ENCODE measurements at places on chromosomes 5 and 9.
A peak's percentile ranks its signal among the peaks of the same experiment; 100 is the strongest.

DNA sequence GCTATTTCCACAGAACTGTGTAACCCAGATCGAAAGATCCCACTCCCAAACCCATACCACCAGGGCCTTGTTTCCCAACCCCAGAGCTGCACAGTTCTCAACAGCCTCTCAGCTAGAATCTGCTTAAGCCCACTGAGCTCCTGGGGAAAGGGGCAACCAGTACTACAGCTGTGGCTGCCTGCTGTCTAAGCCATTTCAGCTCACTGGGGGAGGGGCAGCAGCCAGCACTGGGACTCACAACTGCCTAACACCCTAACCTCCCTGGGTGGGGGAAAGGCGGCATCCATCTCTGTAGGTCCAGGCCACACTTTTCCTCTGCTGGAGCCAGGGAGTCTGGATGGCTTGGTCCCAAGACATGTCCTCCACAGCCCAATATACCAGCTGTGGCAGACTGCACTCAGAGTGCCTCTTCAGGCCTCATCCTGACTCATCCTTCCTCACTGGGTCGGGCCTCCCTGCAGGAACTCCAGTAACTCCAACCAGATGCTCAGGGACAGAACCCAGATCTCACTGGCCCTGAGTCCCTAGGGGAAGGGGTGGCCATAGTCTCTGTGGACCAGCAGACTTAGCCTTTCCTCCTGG is 241.4 kb downstream of the HINT1 start:
- peak; percentile 55 for DNase-seq

DNA sequence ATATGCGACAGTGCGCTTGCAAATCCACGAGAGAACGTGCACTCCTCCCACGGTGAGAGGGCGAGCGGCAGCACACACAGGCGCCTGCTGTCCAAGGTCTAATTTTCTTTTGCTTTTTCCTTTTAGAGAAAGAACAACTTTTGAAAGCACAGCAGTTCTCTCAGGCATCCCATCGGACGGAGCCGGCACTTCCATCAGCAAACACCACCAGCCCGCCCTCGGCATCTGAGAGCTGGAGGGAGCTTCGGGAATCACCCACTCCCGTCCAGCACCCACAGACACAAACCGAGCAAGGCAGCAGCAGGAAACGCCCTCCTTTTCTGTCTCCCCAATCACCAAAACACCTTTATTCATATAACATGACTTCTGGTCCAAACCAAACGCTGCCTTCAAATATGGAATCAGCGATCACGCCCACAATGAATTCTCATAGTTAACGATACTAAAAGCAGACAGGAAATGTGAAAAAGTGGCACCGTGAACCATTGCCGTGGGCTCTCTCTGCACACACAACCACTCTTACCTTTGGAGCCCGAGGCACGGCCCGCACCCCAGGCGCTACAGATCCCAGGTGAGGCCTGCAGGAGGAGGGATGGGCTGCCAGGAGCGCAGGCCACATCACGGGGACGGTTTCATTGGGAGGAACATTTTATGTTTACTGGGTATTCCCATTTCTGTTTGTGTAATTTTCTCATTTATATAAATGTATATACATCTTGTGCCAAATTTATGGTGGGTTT is 14.2 kb downstream of the LPCAT1 start:
- DNase-seq, result no peak

- DNase-seq, result no peak
These were observed 206.6 kb downstream of the SPOCK1 start for GRCh38 chr5:137292461-137293027.

DNA sequence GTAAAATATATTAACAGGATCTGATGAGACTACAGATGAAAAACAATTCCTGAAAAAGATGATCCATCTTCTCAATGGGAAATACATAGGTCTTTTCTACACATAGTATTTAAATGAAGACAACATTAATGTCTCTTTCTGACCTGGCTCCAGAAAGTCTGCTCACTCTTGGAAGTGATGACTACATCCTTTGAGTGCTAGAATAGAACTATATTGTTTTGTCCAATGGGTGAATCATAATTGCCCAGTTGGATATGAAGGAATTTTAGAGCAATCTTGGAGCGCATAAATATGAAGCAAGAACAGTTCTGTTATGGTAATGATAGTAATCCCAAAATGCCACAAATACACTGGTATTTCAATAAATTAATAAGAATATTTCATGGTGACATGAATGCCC is 322.1 kb downstream of the DEPDC1B start:
- DNase-seq, result peak; percentile 71

DNA sequence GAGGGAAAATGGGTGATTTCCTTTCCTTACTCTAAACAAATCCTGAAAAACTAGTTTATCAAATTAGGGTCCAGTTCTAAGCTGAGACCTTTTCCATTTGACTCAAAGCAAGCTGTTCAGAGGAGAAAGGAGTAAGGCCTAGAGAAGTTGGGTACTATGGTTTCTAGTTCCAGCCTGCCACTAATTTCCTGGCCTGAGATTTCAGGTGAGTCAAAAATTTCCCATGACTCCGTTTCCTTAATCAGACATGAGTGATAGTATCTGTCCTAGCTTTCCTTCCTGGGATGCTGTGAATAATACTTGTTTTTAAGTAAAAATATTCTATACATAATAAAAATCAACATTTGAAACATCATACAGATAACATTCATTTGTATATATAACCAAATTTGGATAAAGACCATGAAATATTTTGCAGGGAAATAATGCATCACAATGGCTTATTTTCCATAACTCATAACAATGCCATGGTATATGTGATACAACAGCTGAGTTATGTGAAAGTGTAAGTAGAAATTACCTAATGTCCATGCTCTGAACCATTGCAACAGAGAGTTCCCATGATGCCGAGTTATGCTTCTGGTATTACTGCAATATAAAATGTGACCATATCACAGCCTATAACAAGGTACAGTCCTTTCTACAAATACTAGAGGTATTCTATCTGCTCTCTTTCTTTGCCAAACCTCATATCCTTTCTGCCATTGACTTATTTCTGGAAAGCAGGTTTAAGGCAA is 142.7 kb downstream of the MLLT3 start:
- no peak for DNase-seq

- DNase-seq, result no peak
These were observed 150.4 kb downstream of the RGS3 start for GRCh38 chr9:113613815-113614413.

DNA sequence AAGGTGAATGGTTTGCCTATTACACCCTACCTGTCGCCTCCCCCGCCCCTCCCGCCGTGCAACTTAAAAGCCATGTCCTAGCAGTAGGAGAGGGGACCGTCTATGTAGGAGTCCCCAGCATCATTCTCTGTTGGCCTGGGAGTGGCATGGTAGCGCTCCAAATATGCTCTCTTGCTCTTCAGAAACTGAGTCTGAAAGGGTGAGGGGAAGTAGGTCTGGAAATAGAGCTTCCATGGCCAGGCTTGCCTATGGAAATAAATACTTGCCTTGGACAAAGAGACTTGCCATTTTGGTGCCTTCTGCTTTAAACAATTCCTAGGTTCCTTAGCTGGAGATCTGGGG is 1.4 kb downstream of the RGS7BP start:
- no peak for DNase-seq

GRCh38 chr5:108090946-108091345 is 291.0 kb downstream of the FBXL17 start:
- DNase-seq, result no peak

DNA sequence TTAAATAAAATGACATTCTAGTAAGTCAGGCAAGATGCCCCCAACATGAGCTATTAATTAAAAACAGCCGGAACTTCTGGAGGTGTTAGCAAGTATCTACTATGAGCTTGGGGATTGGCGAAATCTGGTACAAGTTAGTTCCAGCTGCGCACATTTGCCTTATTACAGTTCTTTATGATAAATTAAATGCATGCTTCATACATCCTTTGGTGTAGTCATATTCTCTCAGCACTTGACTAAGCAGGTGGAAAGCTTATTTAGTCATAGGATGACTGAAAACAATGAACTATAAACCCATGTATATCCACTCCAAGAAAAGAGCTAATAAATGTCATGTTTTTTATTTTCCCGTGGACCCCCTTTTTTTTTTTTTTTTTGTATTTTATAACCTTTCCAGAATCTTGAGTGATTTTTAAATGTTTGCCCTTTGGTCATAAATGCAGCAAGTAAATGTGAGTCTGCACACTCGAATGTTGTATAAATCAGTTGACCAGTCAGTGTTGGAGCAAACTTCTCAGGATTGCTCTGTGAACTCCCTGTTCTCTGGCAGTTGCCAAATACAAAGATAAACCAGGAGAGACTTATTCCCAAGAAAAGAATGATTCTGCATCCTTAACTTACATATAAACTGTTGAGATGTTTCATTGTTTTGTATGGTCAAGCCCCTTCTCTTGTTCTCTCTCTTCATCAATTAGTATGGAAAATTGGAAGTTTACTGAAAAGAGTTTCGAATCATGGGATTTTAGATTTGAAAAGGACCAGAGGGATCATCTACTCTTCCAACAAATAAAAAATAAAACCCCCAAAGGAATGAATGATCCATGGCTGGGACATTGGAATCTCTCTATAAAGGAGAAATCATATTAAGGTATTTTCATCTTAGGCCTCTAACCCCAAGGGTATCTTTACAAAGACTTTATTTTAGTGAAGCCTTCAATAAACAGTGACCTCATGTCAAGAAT is 38.3 kb downstream of the PIK3R1 start:
- DNase-seq, result peak; percentile 54

DNA sequence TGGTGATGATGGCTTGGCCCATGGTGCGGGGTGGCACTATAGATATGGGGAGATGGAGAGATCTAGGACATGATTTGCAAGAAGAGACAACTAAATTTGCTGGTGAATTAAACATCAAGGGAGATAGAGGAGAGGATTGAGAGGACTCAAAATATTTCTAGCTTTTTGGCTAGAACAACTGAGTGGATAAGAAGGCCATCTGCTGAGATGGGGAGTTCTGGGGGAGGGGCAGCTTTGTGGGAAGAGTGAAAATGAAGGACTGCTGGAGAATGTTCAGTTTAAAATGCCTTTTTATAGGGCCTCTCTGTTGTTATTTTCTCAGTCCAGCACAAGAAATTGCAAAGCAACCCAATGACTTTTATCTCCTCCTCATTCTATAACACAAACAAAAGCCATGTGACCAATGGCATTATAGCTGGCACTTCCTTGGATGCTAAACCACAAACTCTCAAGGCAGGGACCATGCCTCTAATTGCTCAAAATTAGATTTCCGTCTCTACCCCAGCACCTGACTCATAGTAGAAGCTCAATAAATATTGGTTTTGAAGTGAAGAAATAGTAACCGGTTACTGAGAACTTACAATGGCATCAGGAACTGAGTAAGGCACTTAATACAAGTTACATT is 29.8 kb downstream of the JAKMIP2 start:
- no peak for DNase-seq

DNA sequence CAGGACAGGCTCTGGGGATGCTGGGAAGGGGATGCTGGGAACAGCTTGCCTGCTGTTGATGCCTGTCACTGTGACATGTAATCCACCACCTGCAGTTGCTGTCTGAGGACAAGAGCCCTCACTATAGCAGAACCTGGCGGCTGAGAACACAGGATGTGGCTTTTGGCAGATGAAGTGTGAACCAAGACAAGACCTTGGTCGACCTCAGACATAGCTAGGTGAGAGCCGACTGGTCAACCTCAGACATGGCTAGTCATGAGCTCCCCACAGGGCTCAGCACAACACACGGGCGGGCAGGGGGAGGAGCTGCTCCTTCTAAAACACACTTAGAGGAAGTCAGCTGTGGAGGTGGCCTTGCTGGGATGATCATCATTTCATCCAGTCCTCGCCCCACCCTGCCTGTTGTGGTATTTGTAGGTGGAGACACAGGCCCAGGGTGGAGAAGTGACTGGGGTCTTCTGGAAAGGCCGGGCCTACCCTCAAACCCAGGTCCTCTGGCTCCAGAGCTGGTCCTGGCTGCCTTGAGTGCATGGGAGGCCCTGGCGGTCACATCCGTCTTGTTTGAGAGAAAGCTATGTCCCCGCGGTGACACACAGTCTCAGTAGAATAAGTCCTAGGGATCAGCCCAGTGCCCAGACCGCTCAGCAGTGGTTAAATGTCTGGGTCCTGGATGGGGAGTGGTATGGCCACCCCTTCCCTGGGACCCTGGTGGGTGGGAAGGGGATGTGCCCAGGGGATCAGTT is 6.1 kb downstream of the SUSD3 start:
- DNase-seq, result peak; percentile 27

DNA sequence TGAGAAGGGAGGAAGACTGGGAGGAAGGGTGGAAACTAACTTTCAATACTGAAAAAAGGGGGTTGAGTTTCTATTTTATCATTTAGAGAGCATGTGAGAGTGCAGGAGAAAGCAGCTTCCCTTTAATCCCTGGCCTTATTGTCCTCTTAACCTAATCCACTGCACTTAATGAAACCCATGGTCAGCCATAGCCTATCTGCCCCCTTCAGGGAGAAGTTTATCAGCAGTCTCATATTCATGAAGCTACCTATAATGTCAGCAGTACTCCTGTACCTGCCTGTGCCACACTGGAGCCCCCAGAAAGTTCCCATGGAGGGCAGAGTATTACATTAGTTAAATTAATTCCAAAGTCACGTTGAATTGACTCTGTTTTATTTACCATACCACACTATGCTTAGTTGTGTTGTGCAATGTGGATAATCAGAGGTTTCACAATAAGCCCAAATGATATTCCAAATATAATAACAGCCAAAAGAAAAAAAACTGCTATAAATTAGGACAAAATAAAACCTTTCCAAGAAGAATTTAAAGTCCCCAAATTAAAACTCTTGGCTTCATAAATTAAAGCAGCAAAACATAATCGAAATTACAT is 62.9 kb downstream of the MUSK start:
- no peak for DNase-seq

- DNase-seq, result no peak
These were observed 454.4 kb downstream of the NR2F1-AS1 start for GRCh38 chr5:93126634-93127033.

DNA sequence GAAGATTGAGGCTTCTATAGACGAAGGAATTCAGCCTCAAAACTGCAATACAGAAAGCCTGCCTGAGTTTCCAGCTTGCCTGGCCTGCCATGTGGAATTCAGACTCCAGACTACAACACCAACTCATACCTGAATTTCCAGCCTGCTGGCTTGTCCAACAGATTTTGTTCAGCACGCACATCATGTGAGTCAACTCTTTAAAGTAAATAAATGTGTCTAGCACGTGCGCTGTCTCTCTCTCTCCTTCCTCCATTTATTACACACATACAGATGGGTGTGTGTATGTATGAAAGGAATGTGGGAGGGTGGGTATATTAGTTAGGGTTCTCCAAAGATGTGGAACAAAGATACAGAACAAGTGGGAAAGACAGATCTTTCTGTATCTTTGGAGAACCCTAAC is 82.4 kb upstream of the TAS2R1 start:
- peak; percentile 93 for DNase-seq

- DNase-seq, result no peak
These were observed 44.6 kb downstream of the WHRN start for GRCh38 chr9:114460513-114461199.

DNA sequence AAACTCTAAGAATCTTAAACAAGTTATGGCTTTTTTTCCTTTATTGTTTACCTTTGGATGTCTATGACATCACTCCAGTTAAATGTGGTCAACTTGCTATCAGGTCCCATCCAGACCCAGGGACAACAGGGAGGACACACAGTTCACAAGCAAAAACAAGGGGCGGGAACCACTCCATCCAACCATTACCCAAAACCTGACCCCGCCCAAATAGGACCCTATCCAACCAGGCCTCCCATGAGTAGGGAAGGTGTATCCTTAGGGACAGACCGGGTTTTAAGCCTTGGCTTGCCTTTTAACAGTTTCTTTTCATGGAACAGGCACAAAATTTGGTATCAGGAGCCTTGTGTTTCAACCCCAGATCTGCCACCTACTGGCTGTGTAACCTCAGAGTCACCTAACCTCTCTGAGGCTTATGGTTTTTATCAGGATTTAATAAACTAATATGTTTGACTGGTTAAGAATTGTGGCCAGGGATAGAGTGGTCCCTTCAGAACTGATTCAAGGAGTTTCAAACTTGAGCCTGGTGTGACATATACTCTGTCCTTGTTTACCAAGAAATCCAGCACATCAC is 127.7 kb upstream of the RAD23B start:
- no peak for DNase-seq

All from fibroblast of upper back skin (primary cell).